ENCODE measurements at places on chromosomes 11 and 22.
A peak's percentile ranks its signal among the peaks of the same experiment; 100 is the strongest.

DNA sequence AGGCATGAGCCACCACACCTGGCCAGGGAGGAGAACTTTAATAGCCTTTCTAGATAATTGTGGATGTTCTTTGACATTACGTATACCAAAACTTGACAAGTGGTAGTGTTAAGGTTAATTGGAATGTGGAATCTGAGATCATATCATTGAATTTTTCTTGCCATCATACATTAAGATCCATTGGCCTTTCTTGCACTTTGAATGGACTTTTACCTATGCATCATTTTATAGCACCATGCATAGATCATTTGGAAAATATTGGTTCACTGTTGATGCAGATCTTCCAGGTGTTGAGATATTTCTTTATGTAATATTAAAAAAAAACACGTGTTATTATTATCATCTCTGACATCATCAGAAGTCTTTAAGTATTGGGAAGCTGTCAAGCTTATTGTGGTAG is 36.5 kb downstream of the ACER3 start:
- DNase-seq, result no peak

- DNase-seq, result peak; percentile 67
These were observed 203.7 kb downstream of the NELL1 start for GRCh38 chr11:20873054-20873453.

- DNase-seq, result peak; percentile 19
These were observed 154.9 kb downstream of the TRPC6 start for GRCh38 chr11:101428918-101429317.

DNA sequence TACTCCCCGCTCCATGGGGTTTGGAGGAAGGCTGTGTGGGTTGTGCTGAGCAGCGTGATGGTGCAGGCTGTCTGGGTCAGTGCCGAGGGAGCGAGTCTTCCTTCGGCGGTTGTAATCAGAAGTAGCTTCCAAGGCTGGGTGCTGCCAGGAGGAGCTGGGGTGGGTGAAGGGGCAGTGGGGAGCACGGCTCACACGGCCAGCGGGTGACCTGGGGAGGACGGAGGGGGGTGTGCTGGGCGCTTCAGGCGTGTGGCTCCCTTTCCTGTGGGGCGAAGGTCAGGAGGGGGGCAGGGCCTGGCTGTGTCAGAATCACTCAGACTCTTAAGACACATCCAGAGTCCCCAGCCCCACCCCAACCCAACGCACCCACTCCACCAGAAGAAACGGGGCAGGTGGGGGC is 60.2 kb downstream of the LRP5 start:
- DNase-seq, result no peak

GRCh38 chr22:28594797-28595462 is 84.7 kb downstream of the TTC28 start:
- peak; percentile 89 for DNase-seq

DNA sequence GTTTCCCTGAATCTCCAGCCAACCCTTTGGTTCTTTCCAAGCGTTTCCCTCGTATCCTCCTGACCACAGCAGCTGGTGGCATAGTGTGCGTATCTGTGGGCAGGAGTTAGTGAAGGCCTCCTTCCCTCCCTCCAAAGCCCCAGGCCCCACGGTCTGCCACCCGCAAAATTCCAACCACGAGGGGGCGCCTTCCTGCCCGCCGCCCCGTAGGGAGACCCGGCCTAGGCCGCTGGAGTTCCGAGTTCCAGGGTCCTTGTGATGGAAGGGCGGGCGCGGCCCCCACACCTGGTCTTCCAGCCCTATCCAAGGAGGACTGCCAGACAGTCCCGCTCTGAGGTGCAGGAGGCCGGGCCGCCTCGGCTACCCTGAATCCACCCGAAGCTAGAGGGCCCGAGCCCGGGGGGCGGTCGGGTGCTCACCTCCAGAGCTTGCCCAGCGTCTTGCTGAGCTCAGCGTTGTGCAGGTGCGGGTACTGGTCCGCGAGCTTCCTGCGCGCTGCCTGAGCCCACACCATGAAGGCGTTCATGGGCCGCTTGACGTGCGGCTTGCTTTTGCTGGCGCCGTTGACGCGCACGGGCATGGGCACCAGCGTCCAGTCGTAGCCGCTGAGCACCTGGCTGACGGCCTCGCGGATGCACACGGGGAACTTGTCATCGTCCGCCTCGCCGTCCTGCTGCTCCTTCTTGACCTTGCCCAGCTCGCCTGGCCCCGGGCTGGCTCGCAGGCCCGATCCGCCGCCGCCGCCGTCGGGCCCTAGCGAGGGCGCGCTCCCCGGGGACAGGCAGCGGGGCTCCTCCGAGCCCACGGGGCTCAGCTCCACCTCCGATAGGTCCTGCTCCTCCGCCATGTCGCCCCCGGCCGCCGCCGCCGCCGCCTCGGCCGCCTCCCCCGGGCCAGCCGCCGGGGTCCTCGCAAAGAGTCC is 1.2 kb downstream of the SOX10 start:
- no peak for DNase-seq

- DNase-seq, result peak; percentile 68
These were observed 68.5 kb downstream of the PIWIL3 start for GRCh38 chr22:24706054-24706453.

DNA sequence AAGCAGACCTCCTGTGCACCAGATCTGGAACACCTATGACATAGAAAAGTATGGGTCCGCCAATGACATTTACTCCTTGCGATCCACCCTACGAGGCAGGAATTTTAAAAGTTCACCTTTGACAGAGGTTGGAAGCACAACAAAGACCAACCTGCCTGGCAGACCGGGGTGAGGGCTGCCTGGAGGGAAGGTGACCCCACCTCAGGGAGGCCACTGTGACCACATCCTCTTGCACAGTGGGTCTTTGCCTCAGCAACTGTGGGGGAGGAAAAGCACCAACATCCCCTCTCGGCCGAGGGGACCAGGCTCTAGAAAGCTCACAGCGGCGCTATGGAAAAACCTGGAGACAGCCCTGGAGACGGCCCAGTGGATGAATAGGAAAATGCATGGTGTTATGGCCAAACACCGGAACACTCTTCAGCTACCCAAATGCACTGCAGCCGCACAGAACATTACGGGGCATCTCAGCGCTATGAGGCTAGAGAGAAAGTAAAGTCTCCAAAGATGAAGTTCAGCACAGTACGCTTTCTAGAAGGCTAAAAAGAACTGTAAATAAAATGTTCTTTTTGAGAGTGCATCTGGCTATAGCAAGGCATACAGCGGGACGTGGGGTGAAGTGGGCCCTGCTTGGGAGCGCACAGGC is 1.8 kb upstream of the SHISAL1 start:
- no peak for DNase-seq

GRCh38 chr11:15893080-15893492 is 463.3 kb downstream of the SOX6 start:
- peak; percentile 58 for DNase-seq

DNA sequence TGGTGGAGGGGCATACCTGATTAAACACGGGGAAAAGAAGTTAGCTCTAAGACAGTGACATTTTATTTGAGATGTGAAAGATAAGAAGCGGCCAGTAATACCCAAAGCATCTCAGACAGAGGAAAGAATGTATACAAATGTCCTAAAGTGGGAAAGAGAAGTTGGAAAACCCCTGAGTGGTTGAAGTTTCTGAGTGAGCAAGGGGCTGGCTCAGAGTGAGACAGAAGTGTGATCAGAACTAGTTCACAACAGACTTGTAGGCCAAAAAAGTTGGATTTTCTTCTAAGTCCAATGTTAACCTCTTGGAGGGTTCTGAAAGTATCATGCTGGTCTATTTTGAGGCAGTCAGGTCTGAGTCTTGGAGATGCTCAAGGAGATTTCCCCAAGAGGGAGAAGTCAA is 608.7 kb downstream of the SOX6 start:
- no peak for DNase-seq

DNA sequence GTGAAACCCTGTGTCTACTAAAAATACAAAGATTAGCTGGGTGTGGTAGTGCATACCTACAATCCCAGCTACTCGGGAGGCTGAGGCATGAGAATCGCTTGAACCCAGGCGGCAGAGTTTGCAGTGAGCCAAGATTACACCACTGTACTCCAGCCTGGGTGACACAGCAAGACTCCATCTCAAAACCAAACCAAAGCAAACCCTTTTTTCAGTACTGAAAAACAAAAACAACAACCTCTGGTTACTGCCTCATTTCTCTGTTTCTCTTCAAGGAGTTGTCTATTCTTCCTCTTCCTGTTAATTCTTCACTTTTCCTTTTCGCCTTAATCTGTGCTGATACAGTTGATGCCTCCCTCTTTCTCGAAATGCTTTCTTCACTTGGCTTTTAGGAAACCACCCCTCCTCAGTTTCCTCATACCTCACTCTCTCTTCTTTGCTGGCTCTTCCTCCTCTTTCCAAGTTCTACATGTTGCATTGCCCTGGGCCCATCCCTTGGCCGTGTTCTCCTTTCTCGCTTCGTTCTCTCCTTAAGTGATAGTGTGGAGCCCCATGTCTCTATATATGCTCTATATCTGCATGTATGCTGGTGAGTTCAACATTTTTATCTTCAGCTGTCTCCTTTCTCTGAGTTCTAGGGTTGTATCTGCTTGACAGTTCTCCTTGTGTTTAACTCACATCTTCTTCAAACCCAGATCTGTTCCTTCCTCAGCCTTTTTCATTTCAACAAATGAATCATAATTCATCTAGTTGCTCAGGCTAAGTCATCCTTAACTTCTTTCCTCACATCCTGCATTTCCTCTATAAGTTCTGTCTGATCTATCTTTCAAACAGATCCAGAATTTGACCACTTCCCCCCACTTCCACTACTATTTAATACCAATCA is 37.1 kb downstream of the NUCB2 start:
- no peak for DNase-seq

DNA sequence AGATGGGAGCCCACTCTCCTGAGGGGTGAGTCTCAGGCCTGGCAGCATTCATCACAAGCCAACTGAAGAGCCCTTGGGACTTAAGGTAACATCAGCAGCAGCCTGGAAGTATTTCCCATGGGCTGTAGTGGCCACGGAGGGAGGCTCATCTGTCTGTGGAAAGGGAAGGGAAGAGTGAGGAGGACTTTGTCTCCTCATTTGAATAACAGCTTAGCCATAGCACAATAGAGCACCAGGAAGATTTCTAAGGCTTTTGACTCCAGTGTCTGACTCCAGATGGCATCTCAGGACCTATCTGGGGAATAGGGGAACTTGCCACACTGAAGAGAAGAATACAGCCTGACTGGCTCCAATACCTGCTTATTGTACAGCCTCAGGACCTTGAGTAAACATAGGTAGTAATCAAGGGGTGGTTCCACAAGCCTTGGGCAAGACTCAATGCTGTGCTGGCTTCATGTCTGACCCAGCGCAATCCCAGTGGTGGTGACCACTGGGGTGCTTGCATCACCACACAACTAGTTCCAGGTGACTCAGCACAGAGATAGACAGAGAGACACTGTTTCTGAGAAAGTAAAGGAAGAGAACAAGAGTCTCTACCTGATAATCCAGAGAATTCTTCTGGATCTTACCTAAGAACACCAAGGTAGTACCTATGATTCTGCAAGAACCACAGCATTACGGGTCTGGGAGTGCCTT is 510.5 kb upstream of the CCDC179 start:
- no peak for DNase-seq

- DNase-seq, result no peak
These were observed 28.3 kb downstream of the NECTIN1 start for GRCh38 chr11:119700536-119701346.

DNA sequence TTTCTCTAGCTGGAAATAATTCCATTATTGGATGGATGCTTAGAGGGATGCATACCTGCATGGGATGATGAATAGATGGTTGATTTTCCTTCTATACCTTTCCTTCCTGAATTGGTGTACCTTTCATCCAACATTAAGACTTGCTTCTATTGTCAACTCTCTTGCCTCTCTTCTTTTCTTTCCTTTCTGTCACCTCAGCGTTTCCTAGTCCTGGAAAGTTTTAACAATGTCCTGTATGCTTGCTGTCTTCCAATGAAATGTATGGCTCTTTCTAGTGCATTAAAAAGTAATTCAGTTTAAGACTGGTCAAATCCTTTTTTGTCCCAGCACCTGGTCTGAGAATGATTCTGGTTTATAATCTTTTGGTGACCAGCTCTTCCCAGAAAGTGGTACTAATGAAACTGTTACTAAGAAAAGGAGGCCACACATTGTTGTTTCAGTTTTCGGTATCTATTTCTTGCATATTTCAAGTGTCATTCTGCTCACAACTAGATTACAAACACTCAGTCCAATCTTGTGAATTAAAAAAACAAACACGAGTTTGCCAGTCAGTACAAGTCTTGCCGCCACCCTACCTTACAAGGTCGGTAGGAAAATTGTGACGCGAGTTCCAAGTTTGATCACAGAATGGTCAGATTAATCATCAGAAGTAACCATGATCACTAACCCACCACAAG is 8.0 kb downstream of the POU2AF1 start:
- no peak for DNase-seq

DNA sequence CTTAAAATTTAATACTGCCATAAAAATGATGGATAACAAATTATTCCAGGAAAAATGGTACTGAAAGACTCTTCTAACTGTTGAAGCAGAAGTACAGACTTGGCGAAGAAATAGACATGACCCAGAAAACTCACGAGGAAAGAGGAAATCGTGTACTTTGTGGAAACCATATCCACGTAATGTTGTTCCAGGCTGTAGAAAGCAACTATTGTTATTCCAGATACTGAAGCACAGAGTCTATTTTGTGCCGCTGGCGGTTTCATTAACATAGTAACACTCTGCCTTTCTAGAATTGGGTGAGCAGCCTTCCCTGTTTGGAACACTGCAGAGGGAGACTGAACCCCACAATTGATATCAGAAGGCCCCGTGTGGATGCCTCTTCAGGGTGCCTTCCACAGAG is 310.6 kb downstream of the TBC1D22A start:
- no peak for DNase-seq

DNA sequence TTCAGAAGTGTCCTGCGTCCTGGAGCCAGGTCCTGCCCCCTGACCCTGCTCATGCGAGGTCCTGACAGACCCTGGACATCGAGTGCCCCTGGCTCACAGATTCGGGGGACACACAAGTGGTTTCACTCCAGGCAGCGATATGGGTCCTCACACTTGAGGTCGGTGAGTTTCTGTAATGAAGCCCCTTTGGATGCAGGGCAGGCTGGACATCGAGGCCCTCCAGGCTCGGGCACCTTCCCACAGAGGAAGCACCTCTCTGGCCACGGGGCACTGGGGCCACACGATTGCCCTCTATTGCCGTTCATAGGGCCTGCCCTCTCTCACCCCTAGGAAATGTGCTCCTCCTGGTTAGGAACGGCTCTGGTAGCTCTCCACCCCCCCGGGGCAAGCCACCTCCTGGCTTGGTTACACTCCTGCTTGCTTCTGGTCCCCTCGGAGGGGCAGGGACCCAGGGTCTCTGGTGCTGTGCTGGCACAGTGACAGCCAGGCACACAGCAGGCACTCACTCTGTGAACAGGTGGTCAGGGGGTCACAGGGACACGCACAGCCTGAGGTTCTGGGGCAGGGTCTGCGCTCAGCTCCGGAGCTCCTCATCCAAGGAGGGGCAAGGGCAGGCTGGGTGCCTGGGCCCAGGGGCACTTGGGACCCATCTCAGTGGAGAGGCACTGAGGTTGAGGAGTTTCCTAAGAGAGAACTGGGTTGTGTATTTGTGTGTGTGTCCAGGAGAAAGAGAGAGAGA is 907.7 kb downstream of the BRD1 start:
- DNase-seq, result no peak

GRCh38 chr11:134139873-134140331 is 71.0 kb downstream of the JAM3 start:
- DNase-seq, result peak; percentile 82
